ENCODE measurements at places on chromosomes 7 and 10.

- no peak for DNase-seq
Observed at GRCh38 chr7:2673934-2674333, 14.1 kb upstream of the AMZ1 start.

DNA sequence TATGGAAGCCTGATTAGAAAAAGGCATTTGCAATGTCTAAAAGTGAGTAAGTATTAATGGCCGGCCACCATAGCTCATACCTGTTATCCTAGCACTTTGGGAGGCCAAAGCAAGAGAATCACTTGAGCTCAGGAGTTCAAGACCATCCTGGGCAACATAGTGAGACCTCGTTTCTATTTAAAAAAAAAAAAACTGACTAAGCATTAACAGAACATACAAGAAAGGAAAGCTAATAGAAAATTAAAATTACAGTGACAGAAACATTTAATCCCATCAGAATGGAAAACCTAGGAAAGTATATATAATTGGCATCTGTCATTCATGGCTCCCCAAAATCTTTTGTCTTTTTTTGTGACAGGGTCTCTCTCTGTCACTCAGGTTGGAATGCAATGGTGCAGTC, 55.9 kb downstream of the AOC1 start:
- no peak for DNase-seq

DNA sequence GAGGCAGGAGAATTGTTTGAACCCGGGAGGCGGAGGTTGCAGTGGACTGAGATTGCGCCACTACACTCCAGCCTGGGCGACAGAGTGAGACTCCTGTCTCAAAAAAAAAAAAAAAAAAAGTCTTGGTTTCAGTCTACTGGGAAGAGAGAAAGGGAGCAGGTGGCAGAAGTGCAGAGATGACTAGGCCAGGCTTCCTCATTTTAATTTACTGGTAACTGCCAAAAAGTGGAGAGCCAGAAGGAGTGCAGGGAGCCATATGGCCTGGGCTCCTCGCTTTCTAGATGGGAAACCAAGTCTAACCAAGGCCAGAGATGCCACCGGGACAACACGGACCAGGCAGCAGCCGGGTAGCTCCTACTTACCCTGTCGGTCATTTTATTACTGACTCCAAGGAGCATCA, 12.2 kb downstream of the SEPHS1 start:
- no peak for DNase-seq

DNA sequence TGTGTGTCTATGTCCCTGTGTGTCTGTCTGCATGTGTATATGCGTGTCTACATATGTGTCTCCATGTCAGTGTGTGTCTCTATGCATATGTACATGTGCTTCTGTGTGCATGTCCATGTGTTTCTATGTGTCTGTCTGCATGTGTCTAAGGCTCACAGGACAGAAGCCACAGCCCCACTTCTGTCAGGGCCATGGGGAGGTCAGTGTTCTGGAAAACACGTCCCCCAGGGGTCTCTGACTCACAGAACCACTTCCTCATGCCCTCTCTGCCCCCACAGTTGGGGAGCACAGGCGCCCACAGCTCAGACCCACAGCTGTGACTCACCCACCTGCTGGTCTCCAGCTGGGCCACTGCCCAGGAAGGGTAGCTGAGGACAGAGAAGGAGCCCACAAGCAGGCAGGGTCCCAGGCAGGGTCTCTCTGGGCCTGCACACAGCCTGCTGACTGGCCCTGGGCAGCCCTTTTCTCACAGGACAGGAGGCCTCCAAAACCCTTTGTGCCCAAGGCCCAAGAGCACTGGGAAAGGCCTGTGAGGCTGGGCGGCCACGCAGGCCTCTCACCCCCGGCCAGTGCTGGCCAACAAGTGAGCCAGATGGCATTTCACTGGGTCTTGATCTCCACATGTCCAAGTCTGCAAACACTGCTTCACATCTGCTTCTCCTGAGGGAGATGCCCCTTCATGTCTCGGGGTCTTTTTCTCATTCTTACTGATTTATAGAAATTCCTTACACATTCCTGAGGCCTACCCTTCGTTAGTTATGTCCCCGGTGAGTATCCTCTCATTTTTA, 102.9 kb upstream of the FAM20C start:
- DNase-seq: peak; percentile 20

DNA sequence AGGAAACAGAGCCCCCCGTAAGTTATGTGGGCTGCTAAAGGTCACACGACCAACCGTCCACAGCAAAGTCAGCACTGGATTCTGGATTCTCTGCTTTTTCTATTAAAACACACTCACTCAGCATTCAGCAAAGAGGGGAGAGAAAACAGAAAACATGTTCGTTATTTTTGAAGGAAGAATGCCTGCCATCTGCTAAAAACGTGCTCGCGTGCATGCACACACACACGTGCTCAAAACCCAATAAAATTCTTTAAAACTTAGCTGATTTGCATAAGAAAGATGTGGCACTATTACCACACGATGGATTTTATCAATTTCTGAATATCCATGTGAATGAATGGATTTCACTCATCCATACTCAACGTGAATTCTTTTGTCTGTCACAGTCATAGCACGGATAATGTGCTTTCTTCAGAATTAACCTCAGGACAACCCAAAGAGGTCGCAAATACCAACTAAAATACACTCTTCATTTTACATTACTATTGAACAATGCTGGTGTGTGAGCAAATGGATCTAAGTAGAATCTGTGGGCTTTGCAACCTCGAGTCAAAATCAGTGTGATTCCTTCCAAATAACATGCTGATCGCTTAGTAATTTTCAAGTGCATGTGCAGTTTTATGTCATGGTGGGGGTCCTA, 40.8 kb downstream of the NRP1 start:
- no peak for DNase-seq

All from stimulated activated CD8-positive, alpha-beta memory T cell treated with anti-CD3 and anti-CD28 coated beads, Interleukin-15, amount 100 ng/mL, for 48 hours (primary cell).